ENCODE measurements at places on chromosomes 7 and 10. TPM values are rescaled to one million over a fixed set of nuclear protein-coding genes. Genes with fewer than 3 reads are reported as not detected.

- DNase-seq, result no peak
Observed at GRCh38 chr10:33335551-33335800, 1.0 kb upstream of the NRP1 start.

DNA sequence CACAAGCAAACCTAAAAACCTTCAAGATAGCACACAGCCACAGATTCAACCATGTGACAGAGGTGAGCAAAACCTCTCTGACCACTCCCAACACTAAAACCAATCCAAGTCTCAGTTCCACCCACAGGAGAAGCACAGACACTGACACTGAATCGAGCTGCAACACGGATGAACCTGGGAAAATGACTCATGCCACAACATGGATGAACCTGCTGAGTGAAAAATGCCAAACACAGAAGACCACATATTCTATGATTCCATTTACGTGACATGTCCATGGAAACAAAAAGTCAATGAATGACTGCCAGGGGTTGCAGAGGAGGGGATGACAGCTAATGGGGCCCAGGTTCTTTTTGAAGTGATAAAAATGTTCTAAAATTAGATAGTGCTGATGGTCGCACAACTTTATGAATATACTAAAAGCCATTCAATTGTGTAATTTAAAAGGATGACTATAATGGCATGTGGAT lies 22.0 kb downstream of the CYTH3 start:
- no peak for DNase-seq

DNA sequence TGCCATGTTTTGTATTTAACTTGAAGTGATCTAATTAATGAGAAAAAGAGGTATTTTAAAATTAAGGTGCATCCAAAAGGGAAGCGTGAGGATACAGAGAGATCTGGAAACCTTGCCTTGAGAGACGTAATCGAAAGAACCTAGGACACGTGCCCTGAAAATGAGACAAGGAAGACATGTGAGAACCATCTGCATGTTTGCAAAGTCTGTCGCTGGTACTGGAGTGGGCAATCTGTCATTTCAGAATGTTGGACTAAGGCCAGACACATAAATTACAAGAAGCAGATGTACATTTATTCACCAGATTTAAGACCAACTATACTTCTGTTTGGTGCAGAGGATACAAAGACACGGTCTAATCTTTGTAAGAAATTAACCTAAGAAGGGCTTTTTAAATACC lies 9.2 kb downstream of the AGR2 start:
- no peak for DNase-seq

DNA sequence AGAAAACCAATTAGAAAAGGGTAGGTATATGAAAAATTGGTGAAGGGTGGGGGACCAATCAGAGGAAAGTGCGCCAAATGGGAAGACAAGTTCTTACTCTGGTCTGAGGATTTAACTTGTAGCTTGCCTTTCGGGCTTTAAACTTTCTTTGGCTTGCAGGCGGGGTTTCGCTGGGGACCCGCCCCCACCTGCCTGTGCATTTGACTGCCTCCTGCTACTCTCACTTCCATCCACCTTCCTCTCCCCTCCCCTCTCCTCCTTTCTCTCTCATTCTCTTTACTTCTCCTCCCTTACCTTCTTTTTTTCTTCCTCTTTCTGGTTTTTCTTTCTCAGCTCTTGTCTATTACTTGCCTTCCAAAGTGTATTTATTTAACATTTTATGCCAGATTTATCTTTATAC lies 278.8 kb downstream of the DNAJB9 start:
- DNase-seq, result no peak

DNA sequence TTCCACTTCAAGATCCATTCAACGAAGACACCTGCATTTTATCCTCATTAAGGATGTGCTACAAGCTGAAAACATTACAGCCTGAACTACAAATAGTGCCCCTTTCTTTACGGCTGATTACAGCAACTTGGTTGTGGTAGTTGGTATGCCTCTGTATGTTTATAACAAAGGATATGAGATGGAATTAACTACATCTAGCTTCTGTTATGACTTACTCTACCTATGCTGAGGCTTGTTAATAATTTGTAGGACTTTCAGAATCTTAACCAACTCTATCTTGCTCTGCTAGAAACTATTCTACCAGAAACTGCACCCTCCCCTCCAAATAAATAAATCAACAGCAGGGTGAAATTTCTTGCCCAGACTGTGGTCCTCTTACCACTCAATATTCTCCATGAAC lies 448.1 kb downstream of the GRM8 start:
- DNase-seq, result no peak

DNA sequence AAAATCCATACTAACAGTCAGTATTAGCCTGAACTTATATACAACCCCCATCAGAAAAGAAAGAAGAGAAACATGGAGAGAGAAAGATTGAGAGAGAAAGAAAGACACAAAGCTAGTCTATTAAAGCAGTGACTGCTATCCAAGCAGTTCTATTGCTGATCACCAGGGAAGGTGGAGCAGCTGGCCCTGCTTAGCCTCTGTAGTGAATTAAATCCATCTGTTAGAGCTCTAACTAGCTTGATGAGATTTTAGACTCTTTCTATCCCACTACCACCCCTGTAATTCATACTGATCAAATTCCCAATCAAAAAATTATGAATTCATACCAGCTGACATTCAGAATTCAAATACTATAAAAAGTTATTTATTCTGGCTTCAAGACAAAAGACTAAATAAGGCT lies 486.0 kb upstream of the LRRN3 start:
- DNase-seq, result no peak

DNA sequence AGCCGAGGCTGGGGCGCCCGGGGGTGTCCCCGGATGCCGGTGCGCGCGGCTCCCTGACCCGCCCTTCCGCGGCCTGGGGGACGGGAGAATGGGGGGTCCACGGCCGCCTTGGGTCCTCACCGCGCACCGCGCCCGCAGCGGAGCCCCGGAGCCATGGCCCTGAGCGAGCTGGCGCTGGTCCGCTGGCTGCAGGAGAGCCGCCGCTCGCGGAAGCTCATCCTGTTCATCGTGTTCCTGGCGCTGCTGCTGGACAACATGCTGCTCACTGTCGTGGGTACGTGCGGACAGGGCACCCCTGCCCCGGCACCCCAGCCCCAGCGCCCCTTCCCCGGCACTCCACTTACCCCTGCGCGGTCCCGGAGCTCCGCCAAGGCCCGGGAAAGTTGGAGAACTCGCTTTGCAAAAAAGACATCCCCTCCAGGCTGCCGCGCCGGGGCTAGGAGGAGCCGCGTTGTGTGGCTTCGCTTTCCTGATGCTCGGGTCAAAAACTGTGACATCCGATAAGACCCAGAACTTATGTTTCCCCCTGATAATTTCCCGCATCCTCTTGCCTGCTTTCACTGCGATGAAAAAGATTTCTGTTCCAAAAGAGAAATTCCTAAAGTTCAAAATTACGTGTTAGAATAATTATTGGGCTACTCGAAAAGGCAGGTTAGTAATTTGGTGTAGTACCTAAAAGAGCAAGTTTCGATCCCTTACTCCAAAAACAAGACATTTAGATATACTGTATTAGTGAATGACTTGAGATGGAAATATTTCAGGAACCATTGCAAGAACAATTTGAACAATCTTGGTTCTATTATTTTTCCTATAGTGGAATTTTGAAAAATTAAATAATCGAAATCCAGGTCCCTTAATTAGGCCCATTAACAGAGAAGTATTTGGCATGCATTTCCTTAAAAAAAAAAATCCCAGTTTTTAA lies 888 bp downstream of the SLC18A2 start:
- DNase-seq, result no peak

DNA sequence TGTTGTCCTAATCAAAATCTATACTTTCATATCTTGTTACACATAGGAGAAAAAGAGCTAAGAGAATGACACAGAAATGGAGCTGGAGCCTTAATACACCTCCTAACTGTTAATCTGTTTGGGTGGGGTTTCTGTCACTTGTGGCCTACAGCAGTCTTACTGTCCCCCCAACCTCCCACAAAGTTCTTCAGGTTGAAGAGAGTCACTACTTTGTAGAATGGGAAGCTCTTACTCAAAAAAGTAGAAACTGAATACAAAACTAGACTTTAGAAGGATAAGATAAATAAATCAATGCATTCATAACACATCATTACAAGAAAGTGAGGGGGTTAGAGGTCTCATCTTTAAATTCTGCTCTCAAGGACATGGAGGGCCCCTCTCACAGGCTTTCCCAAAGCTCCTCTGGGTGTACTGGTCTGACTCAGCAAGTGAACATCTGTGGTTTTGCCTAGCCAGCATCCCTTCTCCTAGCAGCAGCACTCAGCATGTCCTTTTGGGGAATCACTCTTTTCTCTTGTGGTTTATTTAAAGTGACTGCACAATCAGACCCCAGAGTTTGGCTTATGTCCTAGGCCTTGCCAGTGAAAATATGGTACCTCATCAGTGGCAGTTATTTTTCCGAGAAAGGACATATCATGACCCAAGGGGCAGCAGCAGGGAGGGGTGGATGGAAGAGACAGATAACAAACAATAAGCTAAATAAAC lies 2.0 kb upstream of the BLVRA start:
- DNase-seq, result no peak

DNA sequence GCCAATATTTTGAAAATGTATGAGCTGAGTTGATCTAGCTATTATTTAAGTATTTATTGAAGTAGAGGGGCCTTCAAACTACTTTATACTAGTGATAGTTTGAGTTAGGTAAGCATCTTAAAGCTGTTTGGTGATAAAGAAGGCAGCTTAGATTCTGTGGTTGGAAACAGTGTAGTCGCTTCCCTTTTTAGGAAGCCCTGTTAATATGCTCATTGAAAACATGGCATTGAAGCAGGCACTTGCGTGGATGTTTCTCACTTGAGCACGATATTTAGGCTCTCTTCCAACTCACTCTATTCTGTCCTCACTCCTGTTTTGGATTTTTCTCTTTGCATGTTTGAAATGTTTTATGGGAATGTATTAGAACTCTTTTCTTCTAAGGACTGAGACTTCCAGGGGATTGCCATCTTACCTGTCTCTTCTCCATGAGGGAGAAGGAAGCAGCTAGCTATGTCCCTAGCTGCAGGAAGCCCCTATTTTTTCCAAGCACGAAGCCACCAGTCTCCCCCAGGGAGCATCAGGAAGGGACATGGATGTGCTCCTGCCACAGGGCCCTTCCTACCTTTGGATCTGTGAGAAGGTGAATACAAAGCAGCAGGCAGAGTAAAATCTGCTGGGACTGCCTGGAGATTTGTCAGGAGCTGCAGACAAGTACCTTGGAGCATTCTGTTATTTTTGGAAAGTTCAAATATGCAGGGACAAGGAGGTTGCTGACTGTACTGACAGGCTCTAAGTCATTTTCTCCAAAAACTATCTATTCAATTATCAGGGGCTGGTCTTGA lies 22.0 kb upstream of the BMPR1A start:
- no peak for DNase-seq

DNA sequence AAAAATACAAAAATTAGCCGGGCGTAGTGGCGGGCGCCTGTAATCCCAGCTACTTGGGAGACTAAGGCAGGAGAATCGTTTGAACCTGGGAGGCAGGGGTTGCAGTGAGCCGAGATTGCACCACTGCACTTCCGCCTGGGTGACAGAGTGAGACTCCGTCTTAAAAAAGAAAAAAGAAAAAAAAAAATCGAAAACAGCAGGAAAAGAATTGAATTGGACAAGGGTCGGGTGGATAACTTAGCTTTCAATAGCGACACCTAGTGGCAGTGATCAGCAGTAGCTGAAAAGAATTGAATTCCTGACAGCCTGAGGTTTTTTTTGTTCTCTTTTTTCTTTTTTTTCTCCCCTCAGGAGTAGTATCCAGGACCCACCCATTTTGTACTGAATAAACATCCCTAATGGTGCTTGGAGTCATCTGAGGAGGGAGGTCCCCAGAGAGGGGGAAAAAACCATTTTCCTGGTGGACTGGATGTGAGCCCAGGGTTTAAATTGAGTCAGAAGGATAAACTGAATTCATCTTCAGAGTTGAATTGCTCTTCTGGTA lies 55.1 kb downstream of the CYCS start:
- peak; percentile 63 for DNase-seq

GRCh38 chr7:69534461-69535041 lies 63.7 kb upstream of the AUTS2 start:
- DNase-seq, result no peak

- no peak for DNase-seq
Observed at GRCh38 chr10:12742771-12743170, 258.7 kb downstream of the CCDC3 start.

DNA sequence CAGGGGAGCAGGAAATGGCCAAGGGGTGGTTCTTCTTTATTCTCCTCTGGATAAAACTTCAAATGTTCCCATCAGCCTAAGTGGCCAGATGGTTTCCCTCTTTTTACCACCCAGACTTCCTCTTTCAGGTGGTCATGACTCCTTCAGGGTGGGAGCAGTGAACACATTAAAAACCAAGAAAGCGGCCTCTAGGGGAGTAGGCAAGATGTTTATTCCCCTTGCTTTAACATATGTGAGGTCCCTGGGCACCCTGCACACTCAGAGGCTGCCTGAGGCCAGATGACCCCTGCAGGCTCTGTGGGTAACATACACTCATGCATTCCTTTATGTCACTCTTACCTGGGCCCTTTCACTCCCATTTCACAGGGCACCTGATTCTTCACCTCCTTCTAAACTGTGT lies 357.4 kb downstream of the ABCA13 start:
- DNase-seq, result no peak

DNA sequence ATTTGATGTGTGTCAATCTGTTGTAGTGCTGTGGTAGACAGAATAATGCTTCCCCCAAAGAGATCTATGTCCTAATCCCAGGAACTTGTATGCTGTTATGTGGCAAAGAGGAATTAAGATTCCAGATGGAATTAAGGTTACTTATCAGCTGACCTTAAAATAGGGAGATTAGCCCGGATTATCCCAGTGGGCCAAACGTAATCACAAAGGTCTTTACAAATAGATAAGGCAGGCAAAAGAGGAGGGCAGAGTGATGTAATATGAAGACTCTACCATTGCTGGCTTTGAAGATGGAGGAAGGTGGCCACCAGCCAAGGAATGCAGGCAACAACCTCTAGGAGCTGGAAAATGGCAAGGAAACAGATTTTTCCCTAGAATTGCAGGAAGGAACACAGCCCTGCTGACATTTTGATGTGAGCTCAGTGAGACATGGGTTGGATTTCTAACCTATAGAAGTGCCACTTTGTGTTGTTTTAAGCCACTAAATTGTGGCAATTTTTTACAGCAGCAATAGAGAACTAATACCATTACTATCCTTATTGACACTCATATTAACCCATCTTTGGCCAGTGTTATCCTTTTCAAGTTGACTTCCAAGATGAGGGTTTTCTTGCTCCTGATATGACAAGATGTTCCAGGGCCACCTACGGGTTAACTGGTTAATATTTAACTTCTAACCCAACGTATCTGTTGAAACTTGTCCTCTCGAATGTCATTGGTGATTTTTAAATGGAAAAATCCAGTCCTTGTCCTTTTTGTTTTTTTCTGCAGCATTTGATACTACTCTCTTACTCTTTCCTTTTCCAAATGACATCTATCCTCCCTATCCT lies 29.3 kb downstream of the CYCS start:
- DNase-seq, result no peak

The SPDYE6 gene
- total RNA-seq, result not detected

The ARPC1A gene
- total RNA-seq, result 117 TPM

The MMRN2 gene
- 57.0 TPM for total RNA-seq

The FOXI2 gene
- total RNA-seq, result not detected

The GPER1 gene
- 4.6 TPM for total RNA-seq

The AS3MT gene
- 11.7 TPM for total RNA-seq

The ELAPOR2 gene
- 4.0 TPM for total RNA-seq

The TUBAL3 gene
- total RNA-seq, result not detected

Data from right atrium auricular region (tissue), 2 donors.